ENCODE measurements at places on chromosomes 1 and 21.

- DNase-seq: no peak
These were observed 71.3 kb upstream of the FBXO28 start for GRCh38 chr1:224042557-224043118.

DNA sequence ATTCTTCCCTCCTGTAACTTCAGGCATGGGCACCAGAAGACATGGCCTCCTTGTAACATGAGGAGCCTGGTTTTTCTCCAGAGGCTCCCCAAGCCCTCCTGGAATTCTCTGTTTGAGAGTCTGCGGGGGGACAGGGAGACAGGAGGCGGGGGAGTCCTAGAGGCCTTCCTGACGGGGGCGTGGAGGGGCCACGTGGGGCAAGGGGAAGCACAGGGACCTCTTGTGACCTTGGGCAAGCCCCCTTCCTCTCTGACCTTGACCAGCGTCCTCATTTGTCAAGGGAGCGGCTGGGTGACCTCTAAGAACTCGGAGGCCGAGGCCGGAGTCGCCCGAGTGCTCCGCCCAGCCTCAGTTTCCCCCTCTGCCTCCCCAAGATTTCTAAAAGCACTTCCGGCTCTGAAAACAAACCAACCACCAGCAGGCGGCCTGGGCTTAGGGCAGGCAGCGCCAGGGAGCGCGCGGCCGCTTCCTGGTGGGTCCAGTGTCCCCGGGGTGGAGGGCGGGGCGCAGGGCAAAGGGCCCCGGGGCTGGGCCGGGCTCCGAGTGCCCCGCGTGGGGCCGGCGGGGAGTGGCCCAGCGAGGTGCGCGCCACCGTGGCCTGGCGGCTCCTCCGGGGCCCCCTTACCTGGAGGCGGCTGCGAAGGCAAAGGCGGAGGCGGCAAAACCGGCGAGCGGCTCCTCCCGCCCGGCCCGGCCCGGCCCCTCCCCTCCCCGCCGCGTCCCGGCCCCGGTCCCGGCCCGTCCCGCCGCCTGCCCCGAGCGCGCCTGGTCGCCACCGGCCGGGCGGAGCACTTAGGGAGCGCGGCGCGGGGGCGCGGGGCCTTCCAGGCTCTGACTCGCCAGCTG lies at the start of gene TMCO4:
TMCO4 (minus strand) TSS at position 687 of the 846 bp plus-strand sequence. CDS start 19,158 bp downstream, outside the sequence.
- peak; percentile 27 for DNase-seq

DNA sequence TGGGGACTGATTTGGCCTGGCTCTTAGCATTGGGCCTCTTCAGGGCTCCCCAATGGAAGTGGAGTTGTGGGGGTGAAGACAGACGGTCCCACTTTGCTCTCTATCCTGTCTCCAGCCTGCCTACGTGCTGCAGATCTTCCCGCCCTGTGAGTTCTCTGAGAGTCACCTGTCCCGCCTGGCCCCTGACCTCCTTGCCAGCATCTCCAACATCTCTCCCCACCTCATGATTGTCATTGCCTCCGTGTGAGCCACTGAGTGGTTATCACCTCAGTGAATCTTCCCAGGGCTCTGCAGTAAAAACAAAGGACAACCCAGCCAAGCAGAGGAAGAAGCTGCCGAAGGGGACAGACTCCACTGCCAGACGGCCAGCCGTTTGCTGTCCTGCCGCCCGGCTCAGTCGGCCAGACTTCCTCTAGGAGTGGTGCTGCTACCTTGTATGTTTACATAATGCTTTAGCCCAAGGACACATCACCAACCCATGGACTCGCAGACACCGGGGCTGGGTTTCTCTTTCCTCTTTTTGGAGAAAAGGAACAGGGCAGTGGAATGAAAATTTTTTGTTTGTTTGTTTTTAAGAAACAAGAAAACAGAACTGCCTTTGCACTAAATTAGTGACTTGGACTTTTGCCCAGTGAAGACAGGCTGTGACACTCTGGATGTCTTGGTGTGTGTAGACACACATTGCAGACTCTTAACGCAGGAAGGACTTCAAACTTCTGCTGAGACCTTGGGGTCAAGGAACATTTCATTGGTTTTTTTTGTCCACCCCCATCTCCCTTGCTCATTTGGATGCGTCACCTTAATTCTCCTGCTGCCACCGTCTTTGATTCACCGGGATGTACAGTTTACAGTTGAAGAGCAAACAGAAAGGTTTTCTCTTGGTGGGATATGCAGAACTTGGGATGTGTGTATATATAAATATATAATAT lies 36.5 kb downstream of the ZBTB17 start:
- DNase-seq: no peak

- DNase-seq: peak; percentile 53
These were observed 6.7 kb downstream of the NCDN start for GRCh38 chr1:35564037-35564883.

GRCh38 chr21:28337315-28337714 lies 655.4 kb downstream of the LTN1 start:
- DNase-seq: no peak

DNA sequence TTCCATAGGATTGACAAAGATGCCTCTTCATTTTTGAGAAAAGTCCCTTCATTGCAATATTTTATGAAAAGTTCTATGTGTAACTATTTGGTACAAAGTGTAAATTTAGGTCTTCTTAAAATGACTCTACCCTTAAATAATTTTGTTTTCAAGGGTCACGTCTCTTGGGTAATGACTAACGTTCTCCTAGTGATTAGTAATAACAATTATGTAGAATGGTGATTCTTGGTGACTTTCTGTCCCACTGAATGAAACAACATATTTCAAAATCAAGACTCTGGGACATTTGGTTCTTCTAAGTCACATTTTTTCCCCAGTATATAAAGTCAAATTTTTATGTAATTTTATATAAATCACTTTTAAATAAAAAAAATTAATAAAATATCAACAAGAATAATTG lies 277.5 kb upstream of the ADAMTS5 start:
- no peak for DNase-seq

GRCh38 chr1:25947027-25947426 lies 40.8 kb upstream of the STMN1 start:
- DNase-seq: no peak

DNA sequence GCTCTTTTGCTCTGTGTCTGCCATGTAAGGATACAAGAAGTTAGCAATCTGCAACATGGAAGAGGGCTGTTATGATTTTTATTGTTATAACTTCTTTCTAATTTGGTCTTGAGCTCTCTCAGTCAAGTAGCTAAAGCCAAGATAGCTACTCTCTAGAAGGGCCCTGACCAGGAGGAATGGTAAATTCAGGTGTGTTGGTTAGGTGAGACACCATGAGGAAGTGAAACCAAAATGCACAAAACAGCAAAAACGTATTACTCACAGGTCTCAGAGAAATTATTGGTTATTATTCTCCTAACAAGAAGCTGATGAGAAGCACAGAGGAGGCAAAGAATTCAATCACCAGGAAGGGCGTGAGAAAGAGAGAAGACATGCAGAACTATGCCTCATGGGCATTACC lies 51.8 kb upstream of the INSL5 start:
- no peak for DNase-seq

GRCh38 chr21:41705546-41706262 lies 61.1 kb downstream of the RIPK4 start:
- DNase-seq: no peak
